ENCODE measurements at places on chromosomes 1 and 21. TPM values are rescaled to one million over a fixed set of nuclear protein-coding genes. Genes with fewer than 3 reads are reported as not detected.

DNA sequence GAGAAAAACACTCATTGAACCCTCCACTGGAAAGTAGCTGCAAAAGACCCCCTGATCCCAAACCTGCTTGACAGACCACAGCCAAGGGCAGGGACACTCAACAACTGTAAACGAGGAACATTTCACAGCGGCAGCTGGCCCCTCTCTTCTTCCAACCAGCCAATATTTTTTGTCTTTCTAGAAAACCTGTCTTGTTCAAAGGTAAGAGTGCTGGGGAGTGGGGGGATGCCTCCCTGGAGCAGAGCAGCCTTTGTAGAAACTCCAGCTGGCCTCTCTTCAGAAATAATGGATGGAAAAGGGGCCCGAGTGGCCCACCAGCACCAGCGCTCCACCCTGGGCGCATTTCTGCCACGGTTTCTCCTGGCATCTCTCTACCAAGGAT lies 384.0 kb downstream of the RRAGC start:
- no peak for DNase-seq
- peaks cover 10% of the 10 kb centered on the region for H3K4me1 ChIP-seq
- no peak overlapping the region for H3K4me3 ChIP-seq
- peaks cover 40% of the 10 kb centered on the region for H3K27me3 ChIP-seq
- H3K36me3 ChIP-seq, result no peaks in the 10 kb centered on the region

- H3K36me3 ChIP-seq, result no peaks in the 10 kb centered on the region
- DNase-seq, result no peak
- H3K4me3 ChIP-seq, result no peak overlapping the region
- H3K27me3 ChIP-seq, result peaks cover 12% of the 10 kb centered on the region
- no peak overlapping the region for H3K27ac ChIP-seq
Measured at GRCh38 chr1:67893126-67893495, 59.8 kb upstream of the GNG12 start.

The KIF26B gene
- total RNA-seq, result not detected

The OR2T29 gene
- not detected for total RNA-seq

The VASH2 gene
- total RNA-seq, result 0.63 TPM

DNA sequence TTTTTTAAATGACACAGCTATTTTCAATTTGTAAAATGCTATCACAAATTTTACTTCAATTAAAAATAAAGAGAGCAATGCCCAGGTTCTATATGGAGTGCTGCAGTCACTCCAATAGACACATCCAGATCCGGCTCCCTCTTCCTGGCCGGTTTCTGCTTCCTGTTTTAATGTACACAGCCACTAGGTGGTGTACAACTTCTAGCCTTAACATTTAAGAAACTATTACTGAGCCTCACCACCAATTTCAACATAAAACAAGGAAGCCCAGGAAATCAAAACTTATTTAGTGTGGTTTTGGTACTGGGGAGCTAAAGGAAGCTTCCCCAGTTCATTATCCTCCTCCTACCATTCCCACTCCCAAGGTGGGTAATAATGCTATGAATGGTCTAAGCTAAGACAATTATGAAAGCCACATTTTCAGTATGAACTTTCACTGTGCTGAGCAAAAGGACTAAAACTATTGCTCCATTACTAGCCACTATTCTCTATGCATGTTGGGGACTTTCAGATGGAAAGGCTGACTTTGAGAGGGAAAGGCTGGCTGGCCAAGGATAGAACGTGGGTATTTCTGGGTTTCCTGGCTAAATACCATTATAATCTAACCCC lies 25.5 kb upstream of the MTMR11 start:
- H3K27me3 ChIP-seq, result no peaks in the 10 kb centered on the region
- H3K27ac ChIP-seq, result peak overlapping the region; percentile 9
- peaks cover 22% of the 10 kb centered on the region for H3K4me1 ChIP-seq
- peak; percentile 47 for DNase-seq
- peaks cover 43% of the 10 kb centered on the region for H3K36me3 ChIP-seq

DNA sequence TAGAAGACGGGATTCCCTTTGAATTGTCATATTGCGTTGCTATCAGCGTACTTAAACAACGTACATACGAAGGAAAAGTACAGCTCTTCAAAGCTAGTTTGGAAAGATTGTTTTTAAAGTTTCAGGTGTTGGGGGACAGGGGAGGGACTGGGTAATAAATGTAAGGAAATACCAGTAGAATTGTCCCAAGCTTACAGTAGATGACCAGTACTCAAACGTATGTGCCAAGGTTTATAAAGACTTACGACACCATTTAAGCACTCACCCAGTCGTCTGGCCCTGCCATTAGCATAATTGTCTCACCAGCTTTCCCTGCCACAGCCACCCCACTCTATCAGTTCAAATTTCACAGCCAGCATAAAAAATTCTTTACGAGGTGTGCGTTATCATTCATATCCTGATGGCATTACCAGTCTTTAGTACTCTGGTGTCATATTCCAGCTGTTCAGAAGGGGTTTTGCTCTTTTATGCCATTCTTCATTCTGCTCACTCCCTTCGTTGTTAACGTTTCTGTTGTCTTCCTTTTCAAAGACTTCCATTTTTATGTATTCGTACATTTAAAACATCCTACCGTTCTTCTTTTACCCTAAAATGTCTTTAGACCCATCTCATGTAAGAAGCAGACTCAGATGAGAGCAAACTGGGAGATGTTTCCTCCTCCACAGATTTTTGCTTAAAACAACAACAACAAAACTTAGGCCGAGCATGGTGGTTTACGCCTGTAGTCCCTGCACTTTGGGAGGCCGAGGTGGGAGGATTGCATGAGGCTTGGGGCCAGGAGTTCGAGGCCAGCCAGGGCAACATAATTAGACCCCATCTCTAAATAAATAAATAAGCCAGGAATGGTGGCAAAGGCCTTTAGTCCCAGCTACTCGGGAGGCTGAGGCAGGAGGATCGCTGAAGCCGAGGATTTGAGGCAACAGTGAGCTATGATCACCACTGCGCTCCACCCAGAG lies 1.0 kb upstream of the HP1BP3 start:
- peak overlapping the region; percentile 87 for H3K4me3 ChIP-seq
- H3K27me3 ChIP-seq, result peaks cover 3% of the 10 kb centered on the region
- no peak for DNase-seq
- peaks cover 4% of the 10 kb centered on the region for H3K36me3 ChIP-seq
- H3K27ac ChIP-seq, result peak overlapping the region; percentile 93

GRCh38 chr1:93623875-93624274 lies 57.8 kb downstream of the BCAR3 start:
- peaks cover 1% of the 10 kb centered on the region for H3K27me3 ChIP-seq
- H3K36me3 ChIP-seq, result no peaks in the 10 kb centered on the region
- H3K27ac ChIP-seq, result no peak overlapping the region
- H3K4me3 ChIP-seq, result no peak overlapping the region

- H3K27me3 ChIP-seq, result no peaks in the 10 kb centered on the region
- no peak overlapping the region for H3K4me3 ChIP-seq
- H3K36me3 ChIP-seq, result peaks cover 29% of the 10 kb centered on the region
- H3K27ac ChIP-seq, result no peak overlapping the region
Measured at GRCh38 chr1:151852733-151853132, 779 bp downstream of the THEM5 start.
